Inflammatory macrophage treated with lipopolysaccharide for 1 hour (primary cell): ENCODE measurements at places on chromosomes 1 and 21.

DNA sequence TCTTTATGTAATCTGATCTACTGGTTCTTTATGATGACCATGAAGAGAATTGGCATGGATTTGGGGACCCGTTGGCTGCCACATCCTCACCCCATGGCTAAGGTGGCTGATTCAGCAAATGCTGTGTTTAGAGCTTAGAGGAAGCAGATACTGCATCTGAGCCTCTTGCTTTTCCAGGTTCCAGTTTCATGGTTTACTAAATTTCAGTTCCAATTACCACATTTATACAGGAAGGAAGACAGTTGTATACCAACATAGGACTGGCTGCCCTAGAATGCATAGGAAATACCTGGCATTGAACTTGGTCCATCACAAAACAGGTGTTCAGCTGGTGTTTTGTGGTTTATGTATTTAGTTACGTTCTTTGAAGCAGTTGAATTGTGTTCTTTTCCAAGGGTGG lies 107.1 kb downstream of the ST3GAL3 start:
- DNase-seq, result no peak

DNA sequence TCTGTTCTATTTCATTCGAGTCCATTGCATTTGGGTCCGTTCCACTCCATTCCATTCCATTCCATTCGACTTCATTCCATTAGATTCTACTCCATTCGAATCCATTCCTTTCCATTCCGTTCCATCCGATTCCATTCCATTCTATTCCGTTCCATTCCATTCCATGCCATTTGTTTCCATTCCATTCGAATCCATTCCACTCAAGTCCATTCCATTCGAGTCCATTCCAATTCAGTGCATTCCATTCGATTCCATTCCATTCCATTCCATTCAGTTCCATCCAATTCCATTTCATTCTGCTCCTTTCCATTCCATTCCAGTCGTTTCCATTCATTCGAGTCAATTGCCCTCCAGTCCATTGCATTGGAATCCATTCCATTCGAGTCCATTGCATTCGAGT lies 2603.7 kb upstream of the TPTE start:
- DNase-seq, result no peak

GRCh38 chr1:233241759-233242158 lies 53.8 kb downstream of the PCNX2 start:
- DNase-seq, result no peak

DNA sequence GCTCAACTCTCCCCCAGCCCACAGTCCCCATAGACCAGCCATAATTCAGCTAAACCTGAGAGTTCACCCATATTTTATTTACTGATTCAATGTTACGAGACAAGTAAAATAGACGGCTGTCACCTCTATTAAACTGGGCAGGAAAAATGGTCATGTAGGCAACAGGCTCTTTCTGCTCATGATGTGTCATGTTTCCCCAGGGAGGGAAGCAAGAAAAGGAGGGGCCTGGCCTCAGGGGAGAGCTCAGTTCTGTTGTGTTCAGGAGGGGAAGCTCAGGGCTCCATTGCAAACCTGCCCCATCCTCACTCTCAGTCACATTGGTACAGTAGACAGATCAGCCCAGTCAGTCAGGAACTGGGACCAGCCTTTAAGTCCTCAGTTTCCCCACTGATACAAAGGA lies 12.8 kb downstream of the GRIK3 start:
- no peak for DNase-seq

DNA sequence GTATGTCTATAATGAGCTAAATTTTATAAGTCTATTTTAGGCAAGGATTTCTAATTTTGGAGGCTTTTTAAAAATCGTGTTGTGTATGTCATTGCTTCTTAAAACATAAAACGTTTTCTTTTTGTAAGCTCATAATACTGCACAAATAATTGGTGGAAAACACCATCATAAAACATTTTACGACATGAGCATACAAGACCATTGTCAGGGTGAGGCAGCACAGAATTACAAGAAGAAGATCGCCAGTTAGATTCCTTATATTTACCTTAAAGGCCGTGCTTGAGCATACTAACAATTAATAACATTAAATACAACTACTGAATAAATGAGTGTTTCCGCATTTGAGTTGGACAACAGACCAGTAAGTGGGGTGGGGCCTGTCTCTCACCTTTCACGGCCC lies 19.1 kb upstream of the LMX1A start:
- no peak for DNase-seq

DNA sequence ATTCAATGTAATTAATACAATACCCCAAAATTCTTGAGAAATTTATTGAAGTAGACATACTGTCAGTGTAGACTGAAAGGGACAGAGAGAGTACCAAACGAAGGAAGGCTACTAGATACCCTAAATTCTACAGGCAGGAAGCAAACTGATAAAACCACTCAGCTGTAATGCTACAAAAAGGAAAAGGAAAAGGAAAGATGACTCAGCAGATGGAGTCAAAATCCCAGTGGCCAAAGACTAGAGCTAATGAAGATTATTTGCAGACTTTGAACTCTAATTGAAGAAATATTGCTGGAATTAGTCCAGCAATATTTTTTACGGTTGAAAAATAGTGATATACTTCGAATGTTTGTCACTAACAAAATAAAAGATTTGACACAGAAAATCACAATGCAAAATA lies 671.9 kb downstream of the BRINP3 start:
- no peak for DNase-seq

DNA sequence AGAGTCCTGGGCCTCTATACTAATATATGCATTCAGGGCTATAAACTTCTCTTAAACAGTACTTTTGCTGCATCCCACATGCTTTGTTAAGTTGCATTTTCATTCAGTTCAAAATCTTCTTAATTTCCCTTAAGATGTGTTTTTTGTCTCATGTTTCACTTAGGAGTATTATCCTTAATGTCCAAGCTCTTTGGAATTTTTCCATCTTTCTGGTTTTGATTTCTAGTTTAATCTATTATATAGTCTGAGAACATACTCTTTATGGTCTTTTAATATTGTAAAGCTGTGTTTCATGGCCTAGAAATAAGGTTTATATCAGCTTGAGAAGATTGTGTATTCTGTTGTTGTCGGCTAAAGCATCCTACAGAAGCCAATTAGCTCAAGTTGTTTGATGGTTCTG lies 1041.8 kb downstream of the PLA2G4A start:
- DNase-seq, result no peak

DNA sequence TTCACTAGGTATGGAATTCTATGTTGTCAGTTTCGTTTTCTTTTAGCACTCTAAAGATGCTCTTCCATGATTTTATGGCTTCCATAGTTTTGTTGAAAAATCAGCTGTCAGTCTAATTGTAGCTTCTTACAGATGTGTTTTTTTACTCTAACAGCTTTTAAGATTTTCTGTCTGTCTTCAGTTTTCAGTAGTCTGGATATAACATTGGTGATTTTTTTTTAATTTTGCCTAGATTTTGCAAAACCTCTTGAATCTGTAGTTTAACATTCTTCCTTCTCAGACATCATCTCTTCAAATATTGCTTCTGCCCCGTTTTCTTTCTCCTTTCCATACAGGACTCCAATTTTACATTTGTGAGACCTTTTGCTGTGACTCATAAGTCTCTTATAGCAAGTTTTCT lies 17.9 kb upstream of the DYRK1A start:
- no peak for DNase-seq

DNA sequence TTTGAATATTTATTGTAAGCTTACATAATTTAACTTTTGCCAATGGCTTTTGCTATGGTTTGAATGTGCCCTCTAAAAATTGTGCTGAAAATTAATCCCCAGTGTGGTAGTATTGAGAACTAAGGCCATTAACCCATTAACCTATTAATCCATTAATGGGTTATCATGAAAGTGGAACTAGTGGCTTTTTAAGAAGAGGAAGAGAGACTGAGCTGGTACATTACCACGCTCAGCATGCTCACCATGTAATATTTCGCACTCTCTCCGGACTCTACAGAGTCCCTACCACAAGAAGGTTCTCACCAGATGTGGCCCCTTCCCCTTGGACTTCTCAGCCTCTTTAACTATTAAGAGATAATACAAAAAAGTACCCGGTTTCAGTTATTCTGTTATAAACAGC lies 164.4 kb upstream of the ZRANB2 start:
- no peak for DNase-seq

- no peak for DNase-seq
Observed at GRCh38 chr1:38129971-38130370, 83.4 kb upstream of the POU3F1 start.

GRCh38 chr1:203342192-203342940 lies 8.6 kb downstream of the FMOD start:
- no peak for DNase-seq

DNA sequence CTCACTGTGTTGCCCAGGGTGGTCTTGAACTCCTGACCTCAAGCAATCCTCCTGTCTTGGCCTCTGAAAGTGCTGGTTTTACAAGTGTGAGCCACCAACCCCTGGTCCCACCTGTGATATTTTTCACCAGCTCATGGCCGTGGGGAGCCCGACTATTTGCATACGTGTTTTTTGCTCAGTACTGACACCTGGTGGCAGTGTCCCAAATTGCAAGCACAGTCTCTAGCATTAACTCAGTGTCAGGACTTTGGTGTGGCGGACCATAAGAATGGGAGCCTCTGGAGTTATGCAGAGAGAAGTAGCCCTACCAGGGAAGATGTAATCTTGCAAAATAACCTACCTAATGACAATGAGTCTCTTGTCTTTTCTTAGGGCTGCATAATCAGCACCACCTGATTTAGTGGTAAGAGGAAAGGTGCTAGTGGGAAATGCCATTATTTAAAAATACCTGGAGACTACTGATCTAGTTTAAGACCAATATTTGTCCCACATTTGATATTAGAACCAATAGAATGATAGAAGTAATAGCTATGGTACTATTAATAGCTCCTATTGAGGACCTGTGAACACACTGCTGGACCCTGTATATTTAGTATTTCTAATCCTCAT lies 305.4 kb downstream of the DISC1 start:
- DNase-seq, result peak; percentile 13

DNA sequence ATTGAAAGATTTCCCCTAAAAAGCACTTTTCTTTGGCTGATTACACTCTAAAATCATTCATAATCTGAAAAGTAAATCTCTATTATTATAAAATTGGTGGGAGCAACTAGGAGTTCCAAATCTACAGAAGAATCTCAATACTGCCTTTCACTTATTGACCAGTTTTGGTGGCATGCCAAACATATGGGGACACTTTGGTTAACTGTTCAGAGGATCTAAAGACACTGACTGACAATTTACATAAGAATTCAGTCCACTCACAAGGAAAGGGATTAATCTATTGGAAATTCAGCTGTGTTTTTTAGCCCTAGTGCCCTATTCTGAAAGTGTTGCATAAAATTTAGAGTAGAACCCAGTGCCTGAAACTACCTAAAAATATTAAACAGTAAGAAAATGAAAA lies 113.6 kb downstream of the LRRC40 start:
- DNase-seq, result no peak

GRCh38 chr21:29117372-29117955 lies 13.0 kb upstream of the MAP3K7CL start:
- DNase-seq, result no peak

DNA sequence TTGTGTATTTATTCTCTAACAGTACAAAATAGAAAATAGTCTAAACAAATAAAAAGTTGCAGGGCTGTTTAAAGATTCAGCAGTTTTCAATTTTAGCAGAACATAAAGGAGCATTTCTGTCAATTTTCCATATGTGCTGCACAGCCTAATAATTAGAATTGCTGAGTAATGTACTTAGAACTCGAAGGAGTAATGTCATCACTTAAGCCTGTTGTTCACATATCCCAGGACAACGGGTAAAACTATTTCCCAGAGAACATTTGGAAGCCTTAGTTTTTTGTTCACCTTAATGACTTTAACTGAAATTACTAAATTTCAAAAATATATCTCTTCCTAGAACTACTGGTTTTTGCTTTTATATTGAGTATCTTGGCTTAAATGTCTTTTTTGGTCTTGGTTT lies 81.6 kb downstream of the ZP4 start:
- DNase-seq, result no peak

GRCh38 chr1:149945206-149945605 lies 8.5 kb upstream of the MTMR11 start:
- no peak for DNase-seq

DNA sequence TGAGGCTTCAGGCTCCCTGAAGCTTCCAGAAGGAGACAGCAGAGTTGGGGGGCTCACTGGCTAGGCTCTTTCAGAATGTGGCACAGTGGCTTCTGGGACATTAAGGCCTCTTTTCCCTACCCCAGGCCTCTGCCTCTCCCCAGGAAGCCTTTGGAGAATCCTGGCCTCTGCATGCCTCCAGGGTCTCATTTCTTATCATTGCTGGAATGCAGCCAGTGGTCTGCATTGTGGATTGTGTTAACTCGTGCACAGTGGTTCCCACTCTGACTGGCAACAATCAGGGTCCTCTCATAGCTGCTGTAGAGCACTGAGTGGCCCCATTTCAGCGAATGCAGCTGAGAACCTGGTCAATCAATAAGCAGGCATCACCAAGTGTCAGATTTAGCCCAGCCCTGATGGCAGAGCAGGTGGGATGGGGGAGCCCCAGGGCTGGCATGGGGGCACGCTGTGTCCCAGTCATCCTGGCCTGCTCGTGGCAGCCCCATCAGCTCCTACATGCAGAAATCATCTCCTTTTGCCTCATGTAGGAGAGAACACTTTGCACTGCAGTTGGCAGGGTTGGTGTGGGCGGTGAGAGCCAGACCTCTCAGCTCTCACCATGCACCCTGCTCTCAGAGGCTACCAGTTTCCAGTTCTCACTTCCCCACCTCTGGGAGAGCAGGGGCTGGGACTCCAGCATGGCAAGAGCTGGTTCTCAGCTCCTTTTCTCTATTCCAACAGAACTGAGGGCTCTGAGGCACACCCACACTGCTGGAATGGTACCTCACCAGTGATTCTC lies 13.4 kb downstream of the ADORA1 start:
- peak; percentile 60 for DNase-seq

DNA sequence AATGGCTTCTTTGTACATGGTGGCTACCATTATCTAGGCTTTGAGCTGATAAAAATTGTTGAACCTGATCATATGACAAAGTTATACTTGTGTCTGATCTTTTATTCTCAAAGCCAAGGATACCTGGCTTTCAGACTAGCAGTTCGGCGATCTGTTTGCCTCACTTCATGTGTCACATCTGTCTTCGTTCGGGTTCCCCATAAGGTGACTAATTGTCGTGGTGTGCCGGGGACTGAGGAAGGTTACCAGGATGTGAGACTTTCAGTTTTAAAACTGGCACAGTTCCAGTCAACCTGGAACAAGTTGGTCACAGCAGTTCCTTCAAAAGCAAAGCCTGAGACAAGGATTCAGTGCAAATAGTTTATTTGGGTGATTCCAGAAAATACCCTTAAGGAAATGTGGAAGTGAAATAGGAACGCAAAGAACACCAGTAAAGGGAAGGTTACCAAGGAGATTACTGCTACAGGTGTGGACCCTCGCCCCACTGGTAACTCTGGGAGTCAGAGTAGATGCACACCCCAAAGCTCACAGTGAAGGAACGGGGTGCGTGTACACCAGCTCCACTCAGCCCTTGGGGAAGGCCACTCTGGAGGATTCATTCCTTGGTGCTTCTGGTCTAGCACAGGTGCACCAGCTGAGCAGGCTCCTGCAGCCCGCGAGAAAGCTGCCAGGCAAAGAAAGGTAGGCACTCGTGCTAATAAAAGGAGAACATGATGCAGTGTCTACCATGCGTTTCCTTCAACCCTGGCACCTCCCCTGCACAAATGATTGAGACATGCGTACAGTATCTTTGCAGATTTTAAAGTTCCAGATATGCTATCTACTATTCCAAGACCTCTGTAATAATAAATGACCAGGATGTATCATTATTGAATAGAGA lies 69.0 kb downstream of the VWA5B1 start:
- DNase-seq, result no peak
